ENCODE measurements at places on chromosomes 3 and 15.
A peak's percentile ranks its signal among the peaks of the same experiment; 100 is the strongest.

GRCh38 chr15:89770041-89770440 is 6.1 kb upstream of the MESP2 start:
- DNase-seq, result no peak

GRCh38 chr3:49831341-49831740 is 17.6 kb upstream of the UBA7 start:
- no peak for DNase-seq

GRCh38 chr15:60003243-60004008 is 685 bp upstream of the FOXB1 start:
- no peak for DNase-seq

DNA sequence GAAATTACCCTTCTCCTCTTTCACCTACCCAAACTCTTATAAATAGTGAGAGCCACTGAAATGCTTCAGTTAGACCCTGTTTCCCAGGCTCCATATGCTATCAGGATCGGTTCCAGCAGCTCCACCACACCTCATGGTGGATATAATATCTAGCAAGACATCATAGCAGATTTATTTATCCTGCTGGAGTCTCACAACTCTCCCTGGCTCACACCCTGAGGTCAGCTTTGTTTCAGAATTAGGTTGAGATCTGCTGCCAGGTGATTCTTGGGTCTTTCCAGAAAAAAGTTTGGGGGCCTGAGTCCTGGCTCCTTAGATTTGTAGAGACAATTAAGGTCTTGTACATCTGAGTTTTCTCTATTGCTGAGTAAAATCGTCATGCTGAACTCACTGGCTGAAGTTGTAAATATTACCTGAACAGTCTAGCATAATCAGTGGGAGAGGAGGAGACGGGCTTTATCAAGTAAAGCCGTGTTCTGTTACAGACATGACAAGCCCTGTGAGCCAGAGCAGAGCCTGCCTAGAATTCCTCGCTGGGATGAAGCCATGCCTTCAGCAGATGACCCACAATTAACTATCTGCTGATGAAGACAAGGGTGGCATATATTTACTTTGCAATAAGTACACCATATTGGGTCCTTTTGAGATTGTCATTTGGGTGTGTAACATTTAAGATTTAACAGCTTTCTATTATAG is 131.6 kb downstream of the STAC start:
- no peak for DNase-seq

- DNase-seq, result no peak
These were observed 188.8 kb downstream of the ZNF385D start for GRCh38 chr3:21562243-21562642.

GRCh38 chr15:68795298-68795848 is 25.3 kb downstream of the ANP32A start:
- no peak for DNase-seq

- peak; percentile 77 for DNase-seq
These were observed 33.8 kb upstream of the TFRC start for GRCh38 chr3:196115678-196116083.

GRCh38 chr3:29281344-29282241 is 722 bp downstream of the RBMS3 start:
- DNase-seq, result no peak

DNA sequence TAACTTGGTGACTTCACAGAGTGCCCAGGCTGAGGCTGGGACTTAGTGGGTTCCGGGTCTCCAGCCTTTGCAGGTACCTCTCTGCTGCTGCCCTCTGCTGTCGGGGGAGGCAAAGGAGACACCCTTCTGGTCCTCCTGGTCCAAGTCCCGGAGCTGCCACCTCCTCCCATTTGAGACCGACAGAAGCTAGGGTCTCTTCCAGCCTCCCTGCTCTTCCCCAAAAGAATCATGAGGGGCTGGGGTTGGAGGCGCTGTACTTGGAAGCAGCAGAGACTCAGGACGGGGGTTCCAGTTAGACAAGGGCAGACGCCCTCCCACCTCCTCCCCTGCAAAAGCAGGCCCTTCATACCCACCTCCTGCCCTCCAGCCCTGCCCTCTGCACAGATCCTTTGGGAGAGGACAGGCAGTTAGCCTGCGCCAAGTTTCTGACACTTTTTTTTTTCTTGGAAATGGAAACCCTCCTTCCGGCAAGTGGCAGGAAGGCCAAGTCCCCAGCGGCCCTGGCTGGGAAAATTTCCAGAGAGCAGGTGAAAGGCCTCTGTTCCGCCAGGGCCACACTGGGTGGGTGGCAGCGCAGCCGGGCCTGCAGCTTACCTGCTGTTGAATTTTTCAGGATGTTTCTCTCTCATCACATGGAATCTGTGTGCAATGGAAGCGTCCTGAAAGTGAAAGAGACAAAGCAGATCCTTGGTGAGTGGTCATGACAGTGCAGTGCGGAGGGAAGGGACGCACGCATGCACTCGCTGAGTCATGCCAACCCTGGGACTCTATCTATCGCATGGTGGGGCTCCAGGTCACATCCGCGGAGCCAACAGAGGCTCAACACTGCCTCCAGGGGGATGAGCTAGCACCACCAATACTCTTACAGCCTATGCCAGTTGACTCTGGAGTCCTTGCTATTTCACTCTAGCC is 119.9 kb downstream of the DGKG start:
- DNase-seq, result peak; percentile 73

DNA sequence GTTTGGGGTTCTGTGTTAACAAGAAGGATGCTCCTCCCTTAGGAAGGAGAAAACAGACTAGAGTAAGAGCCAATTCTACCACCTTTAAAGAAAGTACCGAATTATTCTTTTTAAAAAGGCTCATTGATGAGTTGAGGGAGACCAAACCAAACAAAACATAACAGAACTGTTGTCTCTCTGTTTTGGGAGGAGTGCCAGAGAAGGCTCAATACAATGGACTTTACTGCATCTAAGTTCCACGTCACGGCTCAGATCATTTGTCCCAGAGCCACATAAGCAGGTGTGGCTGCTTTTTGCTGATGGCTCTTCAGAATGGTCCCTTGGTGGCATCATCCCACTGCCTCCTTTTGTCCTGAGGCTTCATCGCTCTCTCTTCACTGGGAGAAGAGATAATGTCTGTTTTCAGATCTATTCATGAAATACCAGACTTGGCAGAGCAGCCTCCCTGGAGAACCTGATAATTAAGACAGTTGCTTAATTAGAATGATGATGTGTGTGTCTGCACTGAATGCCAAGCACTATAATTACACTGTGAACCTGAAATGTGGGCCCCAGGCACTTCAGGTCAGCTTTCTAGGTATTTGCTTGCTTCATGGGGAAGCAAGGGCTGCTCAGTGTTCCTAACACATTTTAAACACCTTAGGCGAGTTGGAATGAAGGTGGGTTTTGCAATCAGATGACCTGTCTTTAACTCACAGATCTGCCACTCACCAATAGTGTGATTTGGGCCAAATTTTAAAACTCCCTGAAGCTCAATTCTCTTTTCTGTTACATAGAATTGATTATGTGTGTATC is 335.2 kb upstream of the MCTP2 start:
- no peak for DNase-seq

GRCh38 chr3:194046995-194047645 is 88.8 kb upstream of the HES1 start:
- no peak for DNase-seq

DNA sequence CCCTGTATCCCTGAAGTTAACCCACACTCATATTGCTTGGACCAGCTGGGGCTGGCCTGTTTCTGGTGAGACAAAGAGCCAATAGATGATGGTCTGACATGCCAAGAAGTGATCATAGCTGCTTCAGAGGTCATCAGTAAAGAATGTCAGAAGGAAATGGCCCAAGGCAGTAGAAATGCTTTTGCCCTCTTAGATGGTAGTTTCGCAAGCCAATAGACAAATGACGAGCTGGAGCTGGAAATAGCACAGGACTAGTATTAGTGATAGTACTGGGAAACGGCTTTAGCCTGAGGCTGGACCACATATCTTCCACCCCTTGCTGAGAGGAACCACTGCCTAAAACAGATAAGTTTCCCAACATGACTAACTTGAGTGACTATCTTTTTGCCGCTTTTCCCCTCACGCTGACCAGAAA is 176.1 kb upstream of the THBS1 start:
- no peak for DNase-seq

DNA sequence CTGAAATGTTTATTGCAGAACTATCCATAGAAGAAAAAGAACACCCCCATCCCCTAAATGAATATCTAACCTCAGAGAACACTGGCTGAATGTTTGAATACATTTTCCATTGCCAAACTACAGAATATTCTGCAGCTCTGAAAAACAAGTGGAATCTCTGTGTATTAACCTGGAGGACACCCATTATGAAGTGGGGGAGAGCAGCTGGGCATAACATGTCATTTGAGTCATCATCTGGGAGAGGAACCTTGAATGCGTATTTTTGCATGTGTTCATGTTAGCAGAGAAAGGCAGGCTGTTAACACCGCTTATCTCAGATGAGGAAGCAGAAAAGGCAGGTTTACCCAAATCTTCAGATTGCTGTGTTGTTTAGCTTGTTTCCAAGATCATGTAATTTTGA is 31.5 kb downstream of the ESYT3 start:
- no peak for DNase-seq

- DNase-seq, result no peak
These were observed 597.8 kb downstream of the ROBO1 start for GRCh38 chr3:79170021-79170420.

DNA sequence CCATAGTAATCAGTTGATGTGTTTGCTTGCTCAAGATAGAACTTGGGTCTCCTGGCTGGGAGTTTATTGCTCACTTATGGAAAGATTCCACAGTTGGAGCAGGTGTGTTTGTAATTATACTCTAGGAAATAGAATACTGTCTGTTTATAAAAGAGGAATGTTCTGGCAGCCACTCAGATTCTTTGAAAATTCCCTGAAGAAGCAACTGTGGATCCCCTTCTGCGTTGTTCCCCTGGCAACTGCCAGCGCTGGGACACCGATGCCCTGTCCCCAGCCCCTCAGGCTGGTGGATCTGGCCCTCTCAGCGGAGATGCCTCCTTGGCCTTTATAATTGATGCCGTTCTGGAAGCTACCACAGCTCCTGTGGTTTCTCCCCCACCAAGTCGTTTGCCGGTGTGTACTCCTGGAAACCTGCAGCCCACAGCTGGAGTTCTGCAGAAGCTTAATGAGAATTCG is 225.9 kb downstream of the ITPR1 start:
- no peak for DNase-seq

- DNase-seq, result no peak
These were observed 5.9 kb upstream of the C15orf39 start for GRCh38 chr15:75195766-75196241.
